ENCODE measurements at places on chromosomes 3 and 15. TPM values are rescaled to one million over a fixed set of nuclear protein-coding genes. Genes with fewer than 3 reads are reported as not detected.

The ARL14 gene
- not detected for total RNA-seq

The MME gene
- total RNA-seq: 1.2 TPM

The FAM174B gene
- total RNA-seq: 33.6 TPM

The COL6A6 gene
- total RNA-seq: 0.13 TPM

The HDC gene
- total RNA-seq: not detected

The SYNPR gene
- total RNA-seq: 81.3 TPM

The SLC6A1 gene
- total RNA-seq: 226 TPM

The GPR176 gene
- total RNA-seq: 16.7 TPM

The TM4SF4 gene
- total RNA-seq: not detected

The SLC24A5 gene
- total RNA-seq: not detected

The GUCA1C gene
- not detected for total RNA-seq

The TMIE gene
- total RNA-seq: 4.9 TPM

The GOLGA8S gene
- 0.93 TPM for total RNA-seq
